ENCODE measurements at places on chromosomes 6 and 20. TPM values are rescaled to one million over a fixed set of nuclear protein-coding genes. Genes with fewer than 3 reads are reported as not detected.

The ZNF391 gene
- total RNA-seq: 5.0 TPM

The HLA-DMA gene
- 2.1 TPM for total RNA-seq

The SOX18 gene
- total RNA-seq: 0.84 TPM

The OVOL2 gene
- 8.8 TPM for total RNA-seq

The ARMC12 gene
- total RNA-seq: not detected

The SMIM29 gene
- 16.0 TPM for total RNA-seq

The EFCAB8 gene
- 2.0 TPM for total RNA-seq

GRCh38 chr6:142544199-142544838 is 242.5 kb downstream of the ADGRG6 start:
- no peak for DNase-seq
- no peaks in the 10 kb centered on the region for H3K27me3 ChIP-seq
- no peaks in the 10 kb centered on the region for H3K36me3 ChIP-seq
- no peak overlapping the region for H3K4me3 ChIP-seq
- H3K27ac ChIP-seq: no peak overlapping the region

DNA sequence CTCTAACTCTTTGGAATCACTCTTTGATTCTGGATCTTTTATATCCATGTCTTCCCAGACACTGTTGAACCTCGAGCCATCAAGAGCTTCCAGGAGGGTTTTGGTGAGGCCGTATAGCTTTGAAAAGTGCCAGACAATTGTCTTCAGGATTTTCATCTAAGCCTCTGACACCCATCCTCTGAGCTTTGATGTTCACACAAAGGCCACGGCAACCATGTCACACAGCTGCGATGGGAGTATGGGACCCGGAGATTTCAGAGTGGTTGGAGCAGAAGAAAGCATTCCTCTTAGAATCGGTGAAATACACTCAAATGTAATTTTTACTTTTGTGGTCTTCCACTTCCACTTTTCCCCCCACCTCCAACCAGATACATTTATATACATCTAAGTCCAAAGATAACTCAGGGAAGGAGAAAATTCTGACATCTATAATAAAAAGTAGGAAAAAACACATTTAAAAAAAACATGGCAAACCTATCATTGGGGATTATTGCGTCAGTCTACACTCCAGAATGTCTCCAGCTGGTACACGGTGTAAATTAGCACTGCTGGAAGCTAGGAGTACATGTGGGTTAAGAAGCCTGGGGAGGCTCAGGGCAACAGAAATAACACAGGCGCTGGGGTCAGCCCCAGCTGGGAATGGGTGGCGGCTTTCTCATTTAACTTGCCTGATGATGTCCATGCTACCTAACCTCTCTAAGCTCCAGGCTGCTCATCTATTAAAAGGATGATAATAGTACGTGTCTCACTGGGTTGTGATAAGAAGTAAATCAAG is 92.7 kb downstream of the LY86 start:
- H3K27ac ChIP-seq: no peak overlapping the region
- peaks cover 22% of the 10 kb centered on the region for H3K4me1 ChIP-seq
- no peaks in the 10 kb centered on the region for H3K36me3 ChIP-seq
- H3K27me3 ChIP-seq: no peaks in the 10 kb centered on the region
- H3K4me3 ChIP-seq: no peak overlapping the region
- no peak for DNase-seq

GRCh38 chr20:38673725-38674091 is 50.6 kb upstream of the SLC32A1 start:
- H3K4me1 ChIP-seq: no peaks in the 10 kb centered on the region
- H3K27ac ChIP-seq: no peak overlapping the region
- no peaks in the 10 kb centered on the region for H3K27me3 ChIP-seq
- no peak for DNase-seq
- no peak overlapping the region for H3K4me3 ChIP-seq

DNA sequence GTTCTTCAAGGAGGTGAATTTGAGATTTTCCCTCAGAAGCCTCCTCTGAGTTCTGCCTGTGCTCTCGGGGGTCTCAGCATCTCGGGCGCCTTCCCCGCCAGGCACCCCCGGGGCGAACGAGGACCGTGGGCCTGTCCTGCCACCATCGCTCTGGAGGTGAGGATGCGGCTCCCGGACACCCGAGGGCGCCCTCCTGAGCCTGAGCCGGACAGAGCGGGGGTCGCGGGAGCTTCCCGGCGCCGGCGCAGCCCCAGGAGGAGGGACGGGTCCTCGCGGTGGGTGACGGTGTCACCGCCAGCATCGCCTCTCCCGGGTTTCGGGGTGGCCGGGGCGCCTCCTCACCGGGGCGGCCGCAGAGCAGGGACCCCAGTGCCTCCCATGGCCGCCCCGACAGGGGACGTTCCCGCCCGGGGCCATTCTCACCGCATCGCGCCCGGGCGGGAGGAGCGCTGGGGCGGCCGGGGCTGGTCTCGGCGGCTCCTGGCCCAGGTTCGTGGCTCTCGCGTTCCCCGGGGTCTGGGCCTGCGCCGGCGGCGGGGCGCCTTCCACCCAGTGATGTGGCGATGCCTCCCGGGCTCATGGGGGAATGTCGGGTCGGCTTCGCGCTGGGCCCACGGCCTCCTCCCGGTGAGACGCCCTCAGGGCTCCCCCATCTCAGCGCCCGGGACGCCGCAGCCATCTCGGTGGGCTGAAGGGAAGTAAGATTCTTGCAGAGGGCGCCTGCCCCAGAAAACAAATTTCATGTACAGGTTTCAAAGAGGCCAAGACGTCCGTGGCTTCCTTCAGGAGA is 210.5 kb downstream of the ERMARD start:
- no peak overlapping the region for H3K4me3 ChIP-seq
- H3K27me3 ChIP-seq: no peaks in the 10 kb centered on the region
- no peak overlapping the region for H3K27ac ChIP-seq
- DNase-seq: no peak
- no peaks in the 10 kb centered on the region for H3K36me3 ChIP-seq

GRCh38 chr6:3627956-3628835 is 123.3 kb downstream of the PXDC1 start:
- H3K36me3 ChIP-seq: no peaks in the 10 kb centered on the region
- H3K27ac ChIP-seq: no peak overlapping the region
- H3K4me1 ChIP-seq: no peaks in the 10 kb centered on the region

- H3K27ac ChIP-seq: no peak overlapping the region
- 0 out of 2 replicates have a peak, but pooled peaks cover 9% of the 10 kb centered on the region for H3K4me1 ChIP-seq
- DNase-seq: no peak
- no peaks in the 10 kb centered on the region for H3K27me3 ChIP-seq
Measured at GRCh38 chr6:146874278-146875018, 275.7 kb downstream of the ADGB start.

DNA sequence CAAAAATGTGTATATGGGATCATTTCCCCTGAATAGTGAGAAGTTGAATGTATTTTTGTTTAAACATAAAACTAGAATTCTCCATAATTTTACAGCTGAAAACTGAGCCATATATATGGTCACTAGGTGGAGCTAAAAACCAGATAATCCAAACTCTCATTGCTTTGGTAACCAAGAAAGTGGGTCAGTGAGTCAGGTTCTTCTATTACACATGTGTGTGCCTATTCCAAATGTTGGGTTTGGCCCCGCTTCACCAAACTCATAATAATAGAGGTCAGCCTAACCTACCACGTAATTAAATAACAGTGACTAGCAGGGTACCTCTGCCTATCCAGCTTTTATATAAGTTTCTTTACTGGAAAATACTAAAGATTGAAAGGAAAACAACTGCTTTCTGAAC is 19.3 kb upstream of the RNGTT start:
- H3K27ac ChIP-seq: no peak overlapping the region
- no peaks in the 10 kb centered on the region for H3K36me3 ChIP-seq
- peak; percentile 43 for DNase-seq
- no peaks in the 10 kb centered on the region for H3K4me1 ChIP-seq

- H3K27me3 ChIP-seq: no peaks in the 10 kb centered on the region
- H3K4me1 ChIP-seq: no peaks in the 10 kb centered on the region
- no peak overlapping the region for H3K27ac ChIP-seq
- DNase-seq: no peak
- H3K4me3 ChIP-seq: no peak overlapping the region
Measured at GRCh38 chr6:165183071-165183470, 126.3 kb downstream of the C6orf118 start.

DNA sequence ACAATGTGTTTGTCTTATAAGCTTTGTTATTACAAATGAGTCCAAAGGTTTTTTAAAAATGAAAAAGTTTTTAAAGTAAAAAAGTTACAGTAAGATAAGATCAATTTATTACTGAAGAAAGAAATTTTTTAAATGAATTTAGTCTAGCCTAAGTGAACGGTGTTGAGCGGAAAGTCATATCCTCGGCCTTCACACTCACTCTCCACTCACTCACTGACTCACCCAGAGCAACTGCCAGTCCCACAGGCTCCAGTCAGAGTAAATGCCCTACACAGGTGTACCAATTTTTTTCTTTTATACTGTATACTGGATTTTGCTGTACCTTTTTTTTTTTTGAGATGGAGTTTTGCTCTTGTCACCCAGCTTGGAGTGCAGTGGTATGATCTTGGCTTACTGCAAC is 42.7 kb upstream of the AGPAT4 start:
- H3K36me3 ChIP-seq: no peaks in the 10 kb centered on the region
- H3K4me1 ChIP-seq: no peaks in the 10 kb centered on the region
- no peak for DNase-seq
- no peaks in the 10 kb centered on the region for H3K27me3 ChIP-seq
- H3K27ac ChIP-seq: no peak overlapping the region
- no peak overlapping the region for H3K4me3 ChIP-seq

DNA sequence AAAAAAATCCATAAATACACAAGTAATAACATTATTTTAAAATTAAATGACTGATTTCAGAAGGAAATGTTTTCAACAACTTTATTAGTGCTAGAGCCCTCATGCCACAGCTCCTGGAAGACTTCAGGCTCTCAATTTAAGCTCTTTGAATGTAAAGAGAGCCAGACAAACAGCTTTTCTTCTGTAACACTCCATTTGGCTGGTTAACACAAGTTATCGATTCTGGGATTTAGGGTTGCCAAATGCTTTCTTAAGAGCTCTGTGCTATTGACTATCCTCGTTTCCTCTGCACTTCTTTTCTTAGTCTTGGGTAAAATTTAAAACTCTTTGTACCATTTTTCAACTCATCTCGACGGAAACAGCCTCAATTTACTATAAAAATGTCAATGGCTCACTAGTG is 402.5 kb downstream of the PRKN start:
- no peaks in the 10 kb centered on the region for H3K36me3 ChIP-seq
- DNase-seq: no peak
- no peaks in the 10 kb centered on the region for H3K4me1 ChIP-seq
- H3K4me3 ChIP-seq: no peak overlapping the region

GRCh38 chr6:129786548-129786947 is 74.6 kb downstream of the TMEM244 start:
- H3K4me1 ChIP-seq: peaks cover 13% of the 10 kb centered on the region
- no peak for DNase-seq
- no peaks in the 10 kb centered on the region for H3K36me3 ChIP-seq
- H3K4me3 ChIP-seq: no peak overlapping the region
- H3K27ac ChIP-seq: no peak overlapping the region

GRCh38 chr20:53162251-53162835 is 190.2 kb downstream of the TSHZ2 start:
- H3K36me3 ChIP-seq: no peaks in the 10 kb centered on the region
- no peak overlapping the region for H3K4me3 ChIP-seq
- no peaks in the 10 kb centered on the region for H3K4me1 ChIP-seq
- no peak overlapping the region for H3K27ac ChIP-seq
- peak; percentile 24 for DNase-seq

- DNase-seq: no peak
- no peak overlapping the region for H3K4me3 ChIP-seq
- no peaks in the 10 kb centered on the region for H3K27me3 ChIP-seq
- H3K27ac ChIP-seq: no peak overlapping the region
- H3K36me3 ChIP-seq: no peaks in the 10 kb centered on the region
- H3K4me1 ChIP-seq: no peaks in the 10 kb centered on the region
Measured at GRCh38 chr20:9134346-9134745, 65.5 kb downstream of the PLCB4 start.

GRCh38 chr20:62405981-62406513 is 1.0 kb downstream of the CABLES2 start:
- no peak for DNase-seq
- peak overlapping the region; percentile 23 for H3K27ac ChIP-seq
- peak overlapping the region; percentile 95 for H3K4me3 ChIP-seq
- H3K4me1 ChIP-seq: peaks cover 47% of the 10 kb centered on the region
- peaks cover 9% of the 10 kb centered on the region for H3K36me3 ChIP-seq

DNA sequence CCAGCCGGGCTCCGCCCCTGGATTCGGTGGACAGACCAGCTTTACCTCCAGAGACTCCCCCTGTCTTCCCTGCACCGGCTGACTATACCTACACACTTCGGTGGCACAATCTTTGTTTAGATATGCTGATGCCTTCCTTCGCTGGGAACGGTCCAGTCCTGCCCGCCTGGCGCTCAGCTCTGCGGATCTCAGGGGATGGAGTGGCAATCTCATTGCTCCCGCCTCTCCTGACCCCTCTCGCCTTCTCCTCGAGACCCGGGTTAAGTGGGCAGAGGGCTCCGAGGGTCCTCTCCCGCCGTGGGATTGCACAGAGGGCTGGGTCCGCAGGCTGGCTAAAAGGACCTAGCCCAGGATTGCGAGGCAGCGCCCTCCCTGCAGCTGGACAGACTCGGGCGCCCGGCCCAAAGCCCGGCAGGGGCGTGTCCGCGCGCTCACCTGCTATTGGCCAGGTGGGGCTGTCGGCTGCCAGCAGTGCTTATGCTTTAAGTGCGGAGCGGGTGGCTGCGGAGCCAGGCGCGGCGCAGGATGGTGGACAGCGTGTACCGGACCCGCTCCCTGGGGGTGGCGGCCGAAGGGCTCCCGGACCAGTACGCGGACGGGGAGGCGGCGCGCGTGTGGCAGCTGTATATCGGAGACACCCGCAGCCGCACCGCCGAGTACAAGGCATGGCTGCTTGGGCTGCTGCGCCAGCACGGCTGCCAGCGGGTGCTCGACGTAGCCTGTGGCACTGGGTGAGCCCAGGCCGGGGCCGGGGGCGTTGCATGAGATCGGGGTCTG is at the start of gene GNMT:
Gene GNMT, plus strand, starts transcription at position 512 of the 777 bp plus-strand sequence. Its CDS starts 14 bp downstream, at position 526.
- peak; percentile 76 for DNase-seq
- no peaks in the 10 kb centered on the region for H3K36me3 ChIP-seq
- H3K4me3 ChIP-seq: peak within 1 kb of the TSS; percentile 47
- peak within 1 kb of the TSS; percentile 59 for H3K27ac ChIP-seq

DNA sequence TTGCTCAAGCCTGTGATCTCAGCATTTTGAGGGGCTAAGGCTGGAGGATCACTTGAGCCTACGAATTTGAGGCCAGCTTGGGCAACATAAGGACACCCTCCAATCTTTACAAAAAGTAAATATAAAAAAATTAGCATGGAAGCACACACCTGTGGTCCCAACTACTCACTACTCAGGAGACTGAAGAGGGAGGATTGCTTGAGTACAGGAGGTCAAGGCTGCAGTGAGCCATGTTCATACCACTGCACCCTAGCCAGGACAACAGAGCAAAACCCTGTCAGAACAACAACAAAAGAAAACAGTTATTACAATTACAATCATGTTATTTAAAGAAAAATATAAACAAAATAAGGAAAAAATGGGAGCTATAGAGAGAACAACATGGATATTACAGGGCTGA is 82.5 kb upstream of the TNFAIP3 start:
- peaks cover 8% of the 10 kb centered on the region for H3K4me1 ChIP-seq
- H3K36me3 ChIP-seq: no peaks in the 10 kb centered on the region
- no peak for DNase-seq
- no peaks in the 10 kb centered on the region for H3K27me3 ChIP-seq
- no peak overlapping the region for H3K4me3 ChIP-seq

Measured in Caco-2 (cell line).